ENCODE measurements at places on chromosomes 16 and 17.

GRCh38 chr17:65723431-65724151, 162.1 kb upstream of the AXIN2 start:
- DNase-seq = peak; percentile 40

DNA sequence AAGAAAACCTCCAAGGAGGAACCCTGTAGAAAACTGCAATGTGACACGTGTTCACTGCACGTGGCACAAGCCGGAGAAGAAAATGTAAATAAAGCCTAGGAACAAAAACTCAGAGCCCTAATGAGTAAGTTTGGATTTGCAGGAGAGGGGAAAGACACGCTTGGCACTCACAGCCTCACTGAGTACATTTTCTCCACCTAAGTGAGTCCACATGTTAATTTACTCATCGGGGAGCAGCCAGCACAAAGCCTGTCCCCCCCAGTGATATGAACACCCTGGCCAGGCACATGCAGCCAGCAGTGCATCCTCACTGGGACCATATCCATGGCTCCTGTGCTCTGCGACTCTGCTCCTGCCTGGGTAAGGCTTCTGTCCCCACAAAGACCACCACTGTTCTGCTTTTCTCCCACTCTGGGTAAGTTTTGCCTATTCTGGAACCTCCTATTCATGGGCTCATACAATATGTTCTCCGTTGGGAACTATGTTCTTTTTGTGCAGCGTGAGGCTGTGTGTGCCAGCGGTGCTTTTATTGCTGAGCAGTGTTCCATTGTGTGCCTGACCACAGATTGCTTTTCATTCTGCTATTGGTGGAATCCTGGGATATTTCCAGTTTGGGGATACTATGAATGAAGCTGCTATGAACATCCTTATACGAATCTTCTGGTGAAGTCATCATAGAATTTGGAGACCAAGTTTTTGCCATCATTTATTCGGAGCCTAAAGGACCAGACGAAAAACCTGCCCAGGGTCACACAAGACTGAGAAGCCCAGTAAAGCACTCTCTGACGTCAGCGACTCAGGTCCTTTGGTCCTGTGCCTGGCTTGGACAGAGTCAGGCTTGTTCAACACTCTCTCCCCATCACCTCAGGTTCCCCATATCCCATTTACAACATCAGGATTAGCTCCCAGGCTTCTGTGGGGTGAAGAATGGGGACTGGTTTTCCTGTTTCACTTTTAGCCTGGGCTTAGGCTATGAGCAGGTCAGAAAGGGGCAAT, 53.3 kb downstream of the RNF112 start:
- DNase-seq = no peak

DNA sequence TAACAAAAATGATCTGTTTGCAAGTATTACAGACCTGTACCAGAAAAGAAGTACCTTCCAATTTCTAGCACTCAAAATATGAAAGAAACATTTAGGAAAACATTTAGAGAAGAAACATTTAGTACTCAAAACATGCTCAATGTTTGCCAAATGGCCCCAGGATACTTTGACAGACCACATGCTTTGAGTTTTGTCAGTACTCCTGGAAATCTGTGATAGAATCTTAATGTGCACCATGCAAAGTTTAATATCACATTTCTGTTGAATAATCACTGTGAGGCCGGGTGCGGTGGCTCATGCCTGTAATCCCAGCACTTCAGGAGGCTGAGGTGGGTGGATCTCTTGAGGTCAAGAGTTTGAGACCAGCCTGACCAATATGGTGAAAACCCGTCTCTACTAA, 8.5 kb upstream of the ZC3H7A start:
- no peak for DNase-seq

DNA sequence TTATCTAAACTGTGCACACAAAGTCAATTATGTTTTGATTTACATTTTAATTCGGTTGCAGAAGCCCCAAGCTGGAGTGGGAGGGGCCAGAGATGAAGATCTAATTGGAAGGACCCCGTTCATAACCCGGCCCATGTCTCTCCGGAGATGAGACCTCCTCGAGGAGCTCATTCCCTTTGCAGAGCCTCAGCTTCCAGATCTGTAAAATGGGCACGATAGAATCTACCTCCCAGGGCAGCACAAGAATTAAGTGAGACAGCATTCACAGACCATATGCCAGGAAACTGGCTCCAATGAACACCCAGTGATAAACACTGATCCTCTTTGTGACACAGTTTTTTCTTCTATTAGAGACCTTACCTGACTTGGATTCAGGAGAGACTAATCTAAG, 446.5 kb upstream of the CDH5 start:
- no peak for DNase-seq

DNA sequence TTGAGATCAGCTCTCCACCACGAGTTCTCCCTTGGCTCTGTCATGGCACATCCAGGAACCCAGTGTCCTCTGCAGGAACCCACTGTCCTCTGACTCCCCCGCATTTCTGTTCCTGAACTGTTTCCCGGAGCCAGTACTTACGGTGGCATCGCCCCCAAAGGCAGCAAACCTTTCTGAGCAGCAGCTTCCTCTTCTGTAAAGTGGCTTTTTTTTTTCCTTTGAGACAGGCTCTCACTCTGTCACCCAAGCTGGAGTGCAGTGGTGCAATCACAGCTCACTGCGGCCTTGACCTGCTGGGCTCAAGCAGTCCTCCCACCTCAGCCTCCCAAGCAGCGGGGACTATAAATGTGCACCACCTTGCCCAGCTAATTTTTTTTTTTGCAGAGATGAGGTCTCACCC, 32.2 kb downstream of the NAGPA start:
- DNase-seq = no peak

DNA sequence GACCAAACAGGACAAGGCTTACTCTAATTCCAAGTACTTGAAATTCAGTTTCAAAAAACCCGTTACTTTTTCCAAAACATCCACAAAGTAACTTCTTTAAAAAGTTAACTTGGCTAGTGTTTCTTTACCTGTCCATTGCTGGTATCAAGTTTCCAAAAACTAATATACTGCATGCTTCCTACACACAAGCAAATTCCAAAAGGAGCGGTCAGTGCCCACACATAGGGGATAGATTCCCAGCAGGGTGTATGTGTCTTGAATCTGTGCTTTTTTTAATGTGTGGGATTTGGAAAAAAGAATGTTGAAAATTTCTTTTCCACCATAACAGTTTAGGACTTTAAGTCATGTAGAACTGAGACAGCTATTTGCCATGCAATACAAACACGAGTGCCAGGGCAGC, 367.8 kb upstream of the SOX9 start:
- DNase-seq = no peak

GRCh38 chr17:71423871-71424546, 696.8 kb upstream of the SOX9 start:
- DNase-seq = no peak

- DNase-seq = no peak
Observed at GRCh38 chr17:51909971-51910370, 248.5 kb downstream of the CA10 start.

GRCh38 chr16:35552763-35553162, 2093.4 kb downstream of the TP53TG3F start:
- no peak for DNase-seq

DNA sequence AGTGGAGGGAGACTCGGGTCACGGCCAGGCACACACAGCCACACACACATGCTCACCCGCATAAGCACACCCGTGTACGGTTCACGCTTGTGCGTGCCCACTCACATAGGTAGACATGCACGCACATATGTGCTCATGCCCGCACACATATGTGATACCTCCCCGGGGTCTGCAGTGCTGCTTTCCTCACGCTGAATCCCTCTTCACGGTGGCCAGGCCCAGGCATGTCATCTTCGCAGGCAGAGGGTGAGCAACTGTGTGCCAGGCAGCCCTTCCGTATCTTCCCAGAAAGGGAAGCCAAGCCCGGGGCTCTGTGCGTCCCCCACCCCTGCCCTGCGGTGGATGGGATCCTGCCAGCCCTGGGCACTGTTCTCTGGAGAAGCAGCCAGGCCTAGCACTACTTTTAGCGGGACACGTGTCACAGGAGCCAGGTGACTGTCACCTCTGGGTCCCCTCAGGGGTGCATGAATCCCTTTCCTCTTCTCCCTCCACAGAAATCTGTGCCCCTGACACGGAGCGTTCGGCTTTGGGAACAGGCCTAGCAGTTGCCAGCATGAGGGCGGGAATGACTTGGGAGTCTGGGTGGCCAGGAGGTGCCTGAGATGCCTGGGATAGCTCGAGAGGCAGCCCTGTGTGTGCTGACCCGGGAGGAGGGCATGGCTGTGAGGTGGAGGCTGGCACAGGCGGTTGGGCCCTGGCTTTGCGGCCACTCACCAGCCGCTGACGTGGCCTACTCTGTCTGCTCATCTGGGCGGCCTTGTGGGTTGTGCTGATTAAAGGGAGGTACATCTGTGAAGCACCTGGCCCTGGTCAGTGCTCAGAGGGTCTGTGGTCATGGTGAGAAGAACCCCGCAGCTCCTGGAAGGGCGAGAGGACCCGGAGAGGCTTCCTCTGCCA, 47.5 kb downstream of the BAIAP2 start:
- no peak for DNase-seq

GRCh38 chr16:68369697-68370580, 59.1 kb downstream of the PRMT7 start:
- no peak for DNase-seq

DNA sequence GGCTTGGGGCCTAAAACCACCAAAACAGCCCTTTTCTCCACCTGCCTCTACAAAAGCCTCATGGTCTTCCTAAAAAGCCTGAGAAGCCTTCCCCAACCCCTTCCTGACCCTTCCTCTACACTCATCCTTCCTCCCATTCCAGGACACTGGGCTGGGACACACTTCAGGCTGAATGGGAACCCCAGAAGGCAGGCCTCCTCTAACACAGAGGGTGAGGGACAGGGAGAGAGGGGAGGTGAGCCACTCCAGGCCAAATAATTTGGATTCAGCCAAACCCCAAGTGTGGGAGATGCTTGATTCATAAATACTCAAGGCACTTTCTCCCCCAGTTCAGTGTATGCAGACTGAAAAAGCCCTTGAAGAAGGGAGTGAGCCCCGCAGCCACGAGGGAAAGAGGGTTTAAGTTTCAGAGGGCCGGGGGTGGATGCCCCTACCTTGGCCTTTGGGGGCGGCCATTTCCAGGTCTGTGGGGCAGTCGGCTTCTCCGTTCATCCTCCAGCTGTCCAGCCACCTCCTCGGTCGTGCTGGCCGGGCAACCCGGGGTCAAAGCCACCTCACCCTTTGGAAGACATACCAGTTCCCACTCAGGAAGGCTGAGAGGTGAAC, 1.6 kb downstream of the UBTF start:
- DNase-seq = no peak

DNA sequence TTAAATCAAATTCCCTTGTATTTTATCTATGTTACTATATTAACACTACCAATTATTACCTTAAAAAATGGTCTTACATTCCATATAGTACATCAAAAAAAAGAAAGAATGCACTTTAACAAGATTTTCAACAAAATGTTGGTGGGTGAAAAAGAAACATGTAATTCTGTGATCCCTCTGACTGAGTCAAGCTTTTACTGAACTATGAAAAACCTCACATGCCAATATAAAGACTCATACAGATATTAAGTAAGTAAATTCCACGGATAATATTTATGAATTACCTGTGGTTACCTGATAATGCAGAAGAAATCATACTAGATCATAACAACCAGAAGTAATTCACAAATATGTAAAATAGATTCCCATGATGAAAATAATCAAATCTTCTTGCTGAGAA, 12.4 kb downstream of the COIL start:
- no peak for DNase-seq

DNA sequence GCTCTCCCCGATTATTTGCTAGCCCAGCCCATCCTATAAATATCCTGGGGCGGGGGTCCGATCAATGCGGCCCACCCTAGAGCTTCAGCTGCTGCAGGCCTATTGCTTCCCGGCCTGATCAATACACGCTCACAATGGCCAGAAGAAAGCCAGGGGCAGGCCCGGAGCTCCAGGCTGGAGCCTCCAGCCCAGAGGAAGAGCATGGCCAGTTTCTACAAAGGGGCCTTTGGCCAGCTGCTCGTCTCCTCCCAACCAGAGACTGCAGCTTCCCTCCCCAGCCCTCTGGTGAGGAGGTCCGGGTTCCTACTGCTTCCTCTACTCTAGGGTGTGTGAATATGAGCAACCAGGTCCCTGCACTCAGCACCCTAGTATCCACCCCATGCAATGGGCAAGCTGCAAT, 36.7 kb downstream of the SALL1 start:
- no peak for DNase-seq

DNA sequence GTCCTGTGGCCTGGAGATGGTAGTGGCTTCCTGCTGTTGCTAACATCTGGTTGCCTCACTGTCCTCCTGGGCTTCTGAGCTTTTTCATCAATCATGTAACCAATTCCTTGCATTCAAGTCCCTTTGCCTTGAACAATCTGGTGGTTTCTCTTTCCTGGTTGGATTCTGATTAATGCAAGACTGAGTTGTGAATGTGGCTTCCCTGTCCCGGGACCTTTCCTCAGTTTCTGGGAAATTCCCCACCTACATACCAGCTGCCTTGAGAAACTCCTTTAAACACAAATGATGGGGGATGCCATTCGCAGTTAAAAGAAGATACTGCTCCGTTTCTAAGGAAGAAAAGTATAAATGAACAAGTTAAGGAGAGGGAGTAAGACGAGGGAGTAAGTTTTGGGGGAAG, 39.9 kb upstream of the NLRP1 start:
- no peak for DNase-seq

- DNase-seq = no peak
Observed at GRCh38 chr17:40104594-40105486, 4.5 kb upstream of the NR1D1 start.

- no peak for DNase-seq
Observed at GRCh38 chr17:78719630-78720298, 62.3 kb downstream of the CYTH1 start.

- DNase-seq = no peak
Observed at GRCh38 chr17:9183306-9183705, 162.0 kb downstream of the NTN1 start.

- DNase-seq = peak; percentile 6
Observed at GRCh38 chr16:13315642-13316427, 414.4 kb downstream of the SHISA9 start.

- no peak for DNase-seq
Observed at GRCh38 chr17:50394711-50395110, 2.6 kb downstream of the LRRC59 start.

GRCh38 chr17:17379197-17379991, 76.2 kb downstream of the NT5M start:
- no peak for DNase-seq

Measured in fibroblast of skin of back (primary cell).